ENCODE measurements at places on chromosomes 4 and X.

GRCh38 chr4:82017680-82018079 lies 356.1 kb downstream of the HNRNPD start:
- no peak for DNase-seq

DNA sequence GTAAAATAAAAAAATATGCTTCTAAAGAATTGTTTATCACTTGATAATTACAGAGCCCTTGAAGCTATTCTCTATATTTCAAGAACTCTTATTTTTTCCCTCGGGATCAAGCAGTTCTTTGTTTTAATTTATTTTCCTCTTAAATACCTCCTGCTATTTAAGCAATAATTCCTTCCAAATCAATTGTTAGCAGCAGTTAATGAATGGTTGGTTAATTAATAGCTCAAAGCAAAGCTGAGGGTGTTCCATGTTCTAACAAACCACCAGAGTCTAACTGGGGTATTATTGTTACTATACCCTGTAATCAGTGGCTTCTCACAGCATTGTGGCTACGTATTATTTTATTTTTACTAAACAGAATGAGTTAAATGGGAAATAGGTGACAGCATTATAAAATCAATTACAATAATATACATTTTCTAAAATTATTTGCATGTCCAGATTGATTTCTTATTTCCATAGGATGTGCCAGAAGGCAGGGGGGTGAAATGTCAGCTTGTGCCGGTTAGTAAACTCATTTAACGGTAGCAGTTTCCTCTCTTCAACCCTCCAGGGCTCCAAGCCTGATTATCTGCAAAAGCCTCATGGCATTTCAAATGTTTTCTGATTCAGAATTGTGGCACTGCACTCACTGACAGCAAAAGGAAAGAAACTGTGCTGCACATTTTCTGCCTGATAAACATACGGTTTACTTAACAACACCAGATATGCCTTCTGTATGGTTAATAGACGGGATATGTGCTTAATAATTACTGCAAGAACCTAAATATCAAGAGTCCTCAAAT lies 286.9 kb upstream of the EMCN start:
- no peak for DNase-seq

- DNase-seq: no peak
Measured at GRCh38 chr4:80911458-80911857, 119.0 kb upstream of the BMP3 start.

DNA sequence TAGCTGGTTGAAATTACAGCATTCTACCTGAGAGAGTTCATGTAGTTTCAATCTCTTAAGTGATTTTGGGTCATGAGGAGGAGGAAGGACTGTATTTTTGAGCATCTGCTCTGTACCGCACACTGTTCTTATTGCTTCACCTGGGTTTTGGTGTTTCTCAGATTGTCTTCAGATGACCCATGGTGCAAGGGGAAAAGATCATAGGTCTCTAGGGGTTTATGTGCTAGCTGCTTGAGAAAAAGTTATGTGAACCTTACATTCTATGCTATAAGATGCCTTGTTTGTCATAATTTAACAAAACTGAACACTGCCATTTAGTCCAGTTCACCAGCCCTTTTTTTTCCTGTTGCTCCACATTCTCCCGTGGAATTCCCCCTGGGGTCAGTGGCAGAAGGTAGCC lies 60.4 kb downstream of the PDK3 start:
- DNase-seq: no peak

- DNase-seq: no peak
Measured at GRCh38 chrX:66914080-66914479, 275.2 kb upstream of the EDA2R start.

DNA sequence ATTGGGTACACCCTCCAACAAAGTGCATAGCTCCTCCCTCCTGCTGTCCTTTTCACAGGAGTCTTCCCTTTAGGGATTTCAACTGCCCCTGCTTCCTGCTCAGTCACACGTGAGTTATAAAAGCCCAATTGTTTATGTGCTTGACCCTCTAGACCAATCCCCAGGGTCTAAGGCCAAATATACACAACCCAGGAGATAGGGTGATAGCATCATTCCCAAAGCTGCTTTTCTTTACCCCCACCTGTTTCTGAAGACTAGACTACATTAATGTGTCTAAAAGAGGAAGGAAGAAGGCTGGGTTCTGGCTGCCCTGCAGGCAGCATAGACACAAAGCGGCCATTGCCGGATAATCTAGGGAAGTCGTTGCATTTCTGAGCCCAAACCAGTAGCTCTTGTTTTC lies 526.7 kb upstream of the FRG1 start:
- DNase-seq: no peak
